ENCODE measurements at places on chromosomes 2 and 18.
A peak's percentile ranks its signal among the peaks of the same experiment; 100 is the strongest.

DNA sequence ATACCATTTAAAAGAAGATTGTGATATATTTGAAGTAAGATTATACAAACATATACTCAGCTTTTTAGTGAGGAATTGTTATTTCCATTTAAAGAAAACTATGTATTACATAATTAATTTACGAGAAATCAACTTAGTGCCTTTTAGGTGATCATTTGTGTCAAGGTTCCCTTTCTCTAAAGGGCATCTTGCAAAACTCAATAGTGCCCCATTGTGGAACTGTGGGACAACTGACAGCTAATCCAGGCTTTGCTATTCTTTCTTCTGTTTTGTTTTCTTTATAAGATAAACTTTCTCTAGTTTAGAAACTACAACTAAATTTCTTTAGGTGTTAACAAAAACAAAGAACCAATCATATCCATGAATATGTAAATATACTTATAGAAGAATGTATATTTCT, 24.3 kb upstream of the VIT start:
- DNase-seq: no peak

GRCh38 chr2:73896362-73897239, 3.8 kb downstream of the ACTG2 start:
- peak; percentile 22 for DNase-seq

DNA sequence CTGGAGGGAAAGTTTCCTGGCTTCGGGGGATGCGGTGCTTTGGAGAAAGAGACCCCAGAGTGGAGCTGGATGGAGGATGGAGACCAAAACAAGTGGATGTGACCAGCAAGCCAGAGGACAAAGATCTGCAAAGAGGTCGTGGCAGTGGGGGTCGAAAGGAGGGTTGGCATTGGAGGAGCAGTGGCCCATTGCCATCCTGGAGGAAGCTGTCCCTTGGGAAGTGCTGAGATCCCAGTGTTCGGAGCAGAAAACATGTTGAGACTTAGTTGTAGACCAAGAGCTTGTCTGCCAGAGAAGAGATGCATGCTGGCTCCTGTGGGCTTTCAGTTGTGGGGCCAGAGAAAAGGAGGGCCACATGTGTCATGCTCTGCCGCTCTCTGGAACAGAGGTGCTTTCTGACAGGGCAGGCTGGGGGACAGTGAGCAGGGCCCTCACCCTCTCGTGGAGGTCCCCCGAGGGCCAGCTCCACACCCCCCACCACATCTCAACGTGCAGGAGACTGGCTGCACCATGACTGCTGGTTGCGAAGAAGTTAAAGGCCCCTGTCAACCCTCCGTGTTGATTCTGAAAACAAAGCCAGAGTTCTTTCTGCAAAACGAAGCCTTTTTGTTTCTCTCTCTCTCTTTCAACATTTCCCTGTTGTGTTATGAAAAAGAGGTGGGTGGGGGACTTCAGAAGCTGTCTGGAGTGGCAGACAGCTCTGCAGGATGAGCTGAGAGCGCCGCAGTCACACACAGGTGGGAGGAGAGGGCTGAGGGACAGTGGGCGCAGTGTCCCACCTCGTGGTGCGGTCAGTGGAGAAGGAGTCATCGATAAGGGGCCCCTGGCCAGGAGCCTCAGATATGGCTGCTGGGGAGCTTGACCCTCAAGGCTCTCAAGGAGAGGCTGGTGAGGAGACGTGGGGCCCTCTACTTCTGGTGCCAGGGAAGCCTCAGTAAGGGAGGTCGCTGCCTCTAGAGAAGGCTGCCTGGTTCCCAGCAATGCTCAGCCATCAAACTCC, 77.6 kb upstream of the BCL2L11 start:
- DNase-seq: no peak

DNA sequence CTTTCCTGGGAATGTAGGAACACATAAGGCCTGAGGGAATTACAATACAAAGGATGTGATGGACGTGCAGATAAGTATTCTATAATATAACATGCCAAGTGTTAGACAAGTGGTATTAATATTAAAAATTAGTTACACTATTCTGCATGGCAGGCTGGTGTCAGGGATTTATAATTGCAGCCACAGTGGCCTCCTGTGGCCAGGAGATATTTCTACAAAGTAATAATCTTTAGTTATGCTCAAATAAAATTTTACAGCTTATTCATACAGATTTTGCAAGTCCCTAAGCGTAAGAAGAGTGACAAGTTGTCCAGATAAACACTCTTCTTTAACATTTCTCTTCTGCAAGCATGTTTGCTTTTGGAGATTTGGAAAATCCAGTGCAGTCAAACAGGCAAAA, 90.4 kb upstream of the CBLN2 start:
- DNase-seq: no peak

- no peak for DNase-seq
Observed at GRCh38 chr2:165361514-165361913, 108.0 kb upstream of the CSRNP3 start.

- DNase-seq: no peak
Observed at GRCh38 chr2:122939796-122940195, 1085.3 kb upstream of the CNTNAP5 start.

DNA sequence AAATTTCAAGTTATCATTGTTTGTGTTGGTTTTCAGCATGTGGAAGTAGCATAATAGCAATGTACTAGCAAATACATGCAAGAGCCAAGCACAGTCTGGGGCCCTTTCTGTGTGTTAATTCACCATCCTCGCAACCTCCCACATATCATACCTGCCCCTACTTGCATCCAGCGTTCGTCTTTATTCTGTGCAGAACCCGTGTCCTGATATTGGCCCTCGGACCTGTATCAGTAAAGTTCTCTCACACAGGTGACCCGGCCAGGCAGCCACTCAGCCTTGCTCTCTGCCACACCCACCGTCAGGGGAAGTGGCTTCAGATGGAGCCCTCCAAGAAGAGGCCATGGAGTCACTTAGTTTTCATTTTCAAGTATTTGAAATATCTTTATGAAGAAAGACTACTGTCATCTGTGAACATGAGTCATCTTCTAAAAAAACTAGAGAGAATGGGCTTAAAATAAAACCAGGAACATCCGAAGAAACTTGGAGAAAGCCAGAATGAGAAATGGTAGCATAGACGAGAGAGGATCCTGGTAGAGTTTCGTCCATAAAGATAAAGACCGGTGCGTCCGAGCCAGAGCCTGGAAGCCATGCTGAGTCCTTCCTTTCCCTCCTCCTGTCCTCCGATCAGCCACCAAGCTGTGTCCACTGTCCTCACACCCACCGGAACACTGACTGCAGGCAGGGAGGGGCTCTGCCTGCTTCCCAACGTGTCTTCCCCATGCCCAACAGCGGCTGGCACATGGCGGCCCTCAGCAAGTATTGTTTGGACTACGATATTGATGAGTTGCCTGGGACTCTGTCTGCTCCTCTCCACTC, 57.3 kb upstream of the RPL31 start:
- no peak for DNase-seq

DNA sequence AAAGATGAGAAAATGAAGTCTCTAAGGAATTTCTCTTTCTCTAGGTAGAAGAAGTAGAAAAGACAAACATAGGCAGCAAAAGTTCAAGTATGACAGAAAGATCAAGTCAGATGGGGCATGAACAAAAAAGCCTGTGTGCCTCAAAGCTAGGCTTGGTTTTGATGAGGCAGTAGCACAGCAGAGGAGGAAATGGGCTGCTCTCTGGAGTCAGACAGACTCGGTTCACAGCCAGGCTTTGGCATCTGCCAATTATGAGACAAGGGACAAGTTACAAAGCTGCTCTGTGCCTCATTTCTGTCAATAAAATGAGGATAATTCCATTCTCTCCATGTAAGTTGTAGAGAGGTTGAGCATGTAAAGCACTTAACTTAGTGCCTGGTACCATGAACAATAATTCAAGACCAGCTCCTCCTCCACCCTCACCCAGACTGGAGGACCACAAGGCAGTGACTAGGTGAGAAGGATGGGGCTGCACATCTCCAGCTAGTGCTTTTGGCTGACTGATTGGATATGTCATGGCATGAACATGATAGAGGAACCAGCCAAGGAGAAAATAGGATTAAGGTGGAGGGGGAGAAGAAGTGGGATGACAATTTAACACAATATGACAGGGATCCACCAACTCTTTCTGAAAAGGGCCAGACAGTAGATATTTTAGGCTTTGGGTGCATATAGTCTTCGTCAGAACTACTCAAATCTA, 84.6 kb downstream of the TMEM163 start:
- DNase-seq: no peak

GRCh38 chr2:10413503-10413902, 34.6 kb downstream of the ODC1 start:
- no peak for DNase-seq

GRCh38 chr2:164275659-164276058, 345.6 kb downstream of the GRB14 start:
- DNase-seq: no peak

DNA sequence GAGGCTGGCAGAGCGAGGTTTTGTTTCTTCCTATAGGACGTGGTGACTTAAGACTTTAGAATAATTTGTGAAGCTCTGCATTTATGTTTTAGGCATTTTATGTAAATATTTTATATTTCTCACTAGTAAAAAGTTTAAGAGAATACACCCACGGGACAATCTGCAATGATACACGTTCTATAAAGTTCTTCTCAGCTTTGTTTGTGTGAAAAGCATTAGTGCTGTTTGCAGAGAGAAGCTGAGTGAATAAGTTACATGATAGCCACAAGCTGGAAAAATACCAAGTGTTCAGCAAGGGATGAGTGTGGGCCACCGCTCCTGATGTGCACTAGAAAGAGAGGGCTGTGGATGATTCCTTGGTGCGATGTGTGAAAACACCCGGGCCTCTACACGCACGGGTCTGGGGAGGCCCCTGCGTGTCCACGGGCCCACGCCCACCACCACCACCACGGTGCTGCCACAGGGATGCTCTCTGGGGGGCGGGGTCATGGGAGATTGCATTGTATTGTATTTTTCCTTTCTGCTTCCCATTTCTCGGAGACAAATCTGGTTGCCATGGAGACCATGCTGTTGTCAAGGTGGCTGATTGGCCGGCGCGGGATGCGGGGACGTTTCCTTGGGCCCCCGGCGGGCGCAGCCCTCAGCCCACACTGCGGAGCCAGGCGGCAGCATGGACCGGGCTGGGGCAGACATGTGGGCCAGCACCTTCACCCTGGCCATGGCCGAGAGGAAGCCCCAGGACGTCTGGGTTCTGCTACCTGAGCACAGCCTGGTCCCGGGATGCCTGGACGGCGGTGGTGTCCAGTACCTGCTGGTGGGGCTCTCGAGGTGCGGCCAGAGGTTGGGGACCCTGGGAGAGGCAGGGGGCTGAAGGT, at the start of gene RTP5:
Gene RTP5, plus strand, starts transcription at position 643 of the 875 bp plus-strand sequence. Its CDS starts 28 bp downstream, at position 671.
- no peak for DNase-seq

GRCh38 chr2:96105152-96105915, 11.0 kb downstream of the ADRA2B start:
- DNase-seq: no peak

DNA sequence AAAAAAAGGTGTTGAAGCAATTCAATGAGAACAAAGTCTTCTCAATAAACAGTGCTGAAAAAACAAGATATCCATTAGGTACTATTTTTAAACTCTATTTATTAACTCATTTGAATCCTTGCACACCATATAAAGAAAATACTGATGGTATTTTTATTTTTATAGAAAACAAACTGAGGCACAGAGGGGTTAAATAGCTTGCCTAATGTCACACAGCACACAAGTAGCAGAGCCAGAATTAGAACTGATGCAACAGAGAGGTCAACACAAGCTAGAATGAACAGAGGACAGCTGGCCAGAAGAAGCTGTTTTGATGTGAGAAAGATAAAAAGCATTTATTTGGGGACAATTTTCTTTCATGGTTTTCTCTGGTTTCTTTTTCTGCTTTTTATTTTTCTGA, 99.4 kb upstream of the RGPD4 start:
- no peak for DNase-seq

DNA sequence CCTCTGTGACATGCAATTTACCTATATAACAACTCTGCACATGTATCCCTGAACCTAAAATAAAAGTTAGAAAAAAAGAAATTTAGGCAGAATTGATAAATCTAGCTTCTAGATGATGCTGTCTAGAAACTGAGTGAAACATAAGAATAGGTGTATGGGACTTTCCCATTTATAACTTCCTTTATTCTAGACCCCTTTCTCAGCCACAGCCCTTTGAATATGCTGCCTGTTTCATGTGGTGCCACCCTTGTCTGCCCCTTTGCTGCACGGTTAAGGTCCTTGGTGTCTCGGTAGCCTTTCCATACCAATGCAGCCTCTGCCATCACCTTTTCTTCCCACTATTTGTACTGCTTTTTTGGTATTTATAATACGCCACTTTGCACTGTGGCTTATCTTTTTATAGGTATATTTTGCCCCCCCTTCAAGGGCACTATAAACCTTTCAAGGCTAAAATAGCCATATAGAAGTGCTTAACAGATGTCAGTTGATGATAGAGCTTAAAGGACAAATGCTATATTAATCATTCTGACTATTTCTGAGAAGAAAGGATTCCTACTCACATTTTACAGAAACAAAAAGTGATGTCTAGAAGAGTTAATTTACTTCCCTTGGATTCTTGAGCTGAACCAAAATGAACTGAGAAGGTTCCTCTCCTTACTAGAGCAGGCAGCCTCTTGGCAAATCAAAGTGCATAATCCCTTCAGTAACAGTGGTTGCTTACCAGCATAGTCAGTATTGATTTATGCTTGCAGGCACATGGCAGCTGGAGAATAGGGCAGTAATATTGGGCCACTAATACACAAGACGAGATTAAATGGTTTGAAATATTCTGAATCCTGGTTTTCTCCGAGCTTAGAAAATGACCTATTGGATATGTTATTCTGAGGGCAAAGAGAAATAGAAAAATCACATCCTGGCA, 88.1 kb upstream of the CYP26B1 start:
- no peak for DNase-seq

DNA sequence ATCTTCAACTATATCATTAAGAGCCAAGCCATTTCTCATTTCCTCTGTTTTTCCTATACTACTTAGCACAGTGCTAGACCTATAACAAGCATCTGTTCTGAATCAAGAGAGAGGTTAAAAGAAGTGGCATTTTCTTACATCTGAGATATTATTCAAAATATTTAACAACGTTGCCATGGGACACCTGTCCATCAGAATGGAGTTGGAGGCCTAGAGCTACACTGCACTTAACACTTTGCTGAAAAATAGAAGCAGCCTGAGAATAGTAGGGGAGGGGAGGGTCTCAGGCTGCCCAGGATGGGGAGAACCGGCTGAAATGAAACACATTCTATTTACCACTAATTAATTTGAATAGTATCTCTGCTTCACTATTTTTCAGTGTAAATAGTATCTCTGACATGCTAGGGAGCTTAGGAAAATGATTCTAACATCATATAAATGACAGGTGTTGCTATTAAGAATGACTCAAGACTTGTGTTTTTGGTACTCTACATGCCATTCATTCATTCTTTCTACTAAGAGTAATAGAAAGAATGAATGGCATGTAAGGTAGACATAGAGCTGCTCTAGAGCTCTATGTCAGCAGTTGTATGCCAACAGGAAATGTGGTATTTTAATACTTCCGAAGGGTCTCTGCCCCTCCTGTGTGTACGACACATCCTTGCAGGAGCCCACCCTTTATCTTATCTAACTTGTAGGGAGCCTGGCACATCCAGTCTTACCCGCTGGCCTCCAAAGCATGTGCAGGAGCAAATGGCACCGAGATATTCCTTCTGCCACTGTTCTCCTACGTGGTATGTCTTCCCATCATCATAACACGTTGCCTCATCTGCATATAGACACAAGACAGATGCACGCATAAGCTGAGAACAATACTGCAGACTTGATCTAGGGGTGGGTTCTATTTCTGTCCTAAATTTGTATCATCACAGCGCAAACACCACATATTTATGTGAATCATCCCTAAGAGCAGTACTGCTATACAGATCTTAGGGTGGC, 52.6 kb downstream of the ATIC start:
- DNase-seq: no peak

GRCh38 chr18:10086458-10087210, 172.8 kb downstream of the VAPA start:
- DNase-seq: no peak
